ENCODE measurements at places on chromosomes 2 and 18. TPM values are rescaled to one million over a fixed set of nuclear protein-coding genes. Genes with fewer than 3 reads are reported as not detected.

DNA sequence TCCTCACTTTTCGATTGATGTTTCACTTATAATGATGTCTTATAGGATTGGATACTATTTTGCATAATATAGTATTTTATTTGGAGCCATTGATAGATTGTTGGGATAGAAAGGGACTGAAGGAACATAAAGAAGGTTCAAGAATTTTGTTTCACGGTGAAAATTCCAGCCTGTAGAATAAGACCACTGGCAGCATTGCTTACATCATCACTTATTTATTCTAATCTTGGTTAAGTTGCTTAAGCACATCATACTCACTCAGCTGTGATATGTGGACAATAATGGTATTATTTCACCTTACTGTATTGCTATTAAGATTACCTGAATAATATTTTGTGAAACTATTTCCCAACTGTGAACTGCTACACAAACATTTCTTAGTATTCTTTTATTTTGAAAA lies 118.3 kb downstream of the FIGN start:
- no peak for DNase-seq

NAT8 gene
- not detected for total RNA-seq

DNA sequence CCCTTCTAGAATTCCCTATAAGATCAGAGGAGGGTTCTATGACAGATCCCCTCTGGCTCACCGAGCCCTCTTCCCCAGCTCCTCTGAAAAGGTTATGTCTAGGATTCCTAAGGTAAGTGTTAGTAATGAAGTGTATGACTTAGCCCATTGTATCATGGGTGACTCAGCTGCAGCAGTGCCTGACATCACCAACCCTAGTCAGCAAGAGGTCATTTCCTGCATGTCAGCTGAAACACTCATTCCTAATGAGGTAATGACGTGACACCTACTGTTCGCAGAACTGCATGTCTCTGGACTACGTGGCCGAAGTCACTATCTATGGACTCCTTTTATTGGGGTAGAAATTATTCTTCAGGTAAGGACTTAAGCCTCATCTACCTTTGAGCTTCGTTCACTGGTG lies 196.1 kb upstream of the MYT1L start:
- DNase-seq = no peak

GRCh38 chr2:74223941-74224770 lies 25.7 kb downstream of the MTHFD2 start:
- no peak for DNase-seq

DNA sequence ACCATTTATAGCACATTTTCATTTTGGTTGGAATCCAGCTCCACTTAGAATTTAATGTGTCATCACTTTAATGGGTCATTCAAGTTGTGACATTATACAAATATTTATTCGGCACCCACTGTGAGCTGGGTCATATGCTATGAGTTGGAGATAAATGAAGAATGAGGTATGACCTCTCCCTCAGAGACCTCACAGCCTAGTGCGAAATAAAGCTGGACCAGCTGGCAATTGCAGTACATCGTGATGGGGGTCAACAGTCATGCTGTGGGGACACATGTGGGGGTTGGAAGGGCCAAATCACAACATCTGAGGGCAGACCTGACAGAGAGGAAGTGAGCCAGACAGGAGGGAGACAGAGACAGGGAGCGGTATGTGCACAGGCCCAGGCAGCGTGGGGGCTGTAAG lies 175.4 kb downstream of the MAIP1 start:
- DNase-seq = no peak

NT5C1B gene
- 0.09 TPM for total RNA-seq

GRCh38 chr2:156057647-156058046 lies 274.9 kb downstream of the NR4A2 start:
- no peak for DNase-seq

DNA sequence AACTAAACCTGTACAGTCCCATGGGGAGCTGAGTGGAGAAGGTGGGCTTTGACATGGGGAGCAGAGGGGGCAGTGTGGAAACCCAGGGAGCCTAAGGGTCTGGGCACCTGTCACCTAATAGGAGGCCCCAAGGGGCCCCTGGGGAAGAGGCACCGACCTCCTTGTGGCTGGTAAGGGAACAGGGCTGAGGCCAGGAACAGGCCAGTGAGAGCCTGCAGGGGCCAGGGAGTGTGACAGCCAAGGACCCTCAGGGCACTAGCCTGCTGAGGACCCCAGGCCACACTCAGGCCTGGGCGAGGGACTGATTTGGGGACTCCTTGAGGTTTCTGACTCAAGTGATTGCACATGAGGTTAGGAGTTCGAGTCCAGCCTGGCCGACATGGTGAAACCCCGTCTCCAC lies 24.5 kb upstream of the ALPP start:
- no peak for DNase-seq

- DNase-seq = no peak
Observed at GRCh38 chr2:205835251-205835791, 153.0 kb downstream of the NRP2 start.

SLC11A1 gene
- 1.5 TPM for total RNA-seq

NPAS2 gene
- total RNA-seq = 1.3 TPM

CD207 gene
- total RNA-seq = not detected

NCKAP5 gene
- total RNA-seq = 25.3 TPM

DNA sequence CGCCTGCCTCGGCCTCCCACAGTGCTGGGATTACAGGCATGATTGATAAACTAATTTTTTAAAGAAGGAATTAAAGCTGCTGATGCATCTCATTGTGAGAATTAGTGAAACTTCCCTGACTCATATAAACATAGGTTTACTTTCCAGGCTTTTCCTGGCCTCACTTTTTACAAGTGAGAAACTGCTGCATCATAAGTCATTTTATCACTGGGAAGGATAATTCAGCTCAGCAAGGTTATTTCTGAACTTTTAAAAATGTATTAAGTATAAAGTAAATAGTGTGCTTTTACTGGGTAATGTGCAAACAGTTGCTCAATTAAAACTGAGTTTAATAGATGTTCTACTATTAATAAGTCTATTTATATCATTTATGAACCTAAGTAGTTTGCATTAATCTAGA lies 1130.3 kb upstream of the CDH2 start:
- DNase-seq = no peak

NR4A2 gene
- 0.45 TPM for total RNA-seq

DNA sequence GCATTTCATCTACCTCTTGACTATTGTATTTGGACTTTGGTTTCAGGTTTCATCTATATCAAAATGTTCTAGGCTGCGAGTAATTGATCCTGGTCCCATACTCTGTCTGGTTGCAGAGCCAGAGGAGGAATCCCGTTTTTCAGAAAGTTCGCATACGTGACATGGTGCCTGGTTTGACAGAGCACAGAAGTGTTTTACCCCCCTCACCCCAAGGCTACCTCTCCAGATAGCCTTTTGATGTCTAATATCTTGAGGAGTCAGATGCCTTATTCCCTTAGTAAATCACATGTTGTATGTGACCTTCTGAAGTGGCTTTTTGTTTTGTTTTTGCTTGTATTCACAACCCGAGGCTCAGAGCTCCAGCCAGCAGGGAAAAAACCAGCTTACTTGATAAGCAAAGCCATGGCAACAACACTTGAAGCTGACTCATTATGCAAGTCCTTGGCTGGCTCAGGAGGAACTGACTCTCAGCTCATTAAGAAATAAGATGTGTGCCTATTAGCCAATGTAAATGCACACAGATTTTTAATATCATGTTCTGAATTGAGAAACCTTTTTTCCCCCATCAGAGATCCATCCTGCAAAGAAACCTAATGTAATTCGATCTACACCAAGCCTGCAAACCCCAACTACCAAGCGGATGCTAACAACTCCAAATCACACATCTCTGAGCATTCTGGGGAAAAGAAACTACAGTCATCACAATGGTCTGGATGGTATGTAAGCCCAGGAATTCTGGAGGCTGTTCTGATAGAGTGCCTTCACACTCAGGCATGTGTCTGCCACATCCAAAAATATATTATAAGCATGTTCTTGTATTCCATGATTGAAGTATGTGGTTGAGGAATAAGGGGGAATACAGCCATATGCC lies 41.4 kb downstream of the OXER1 start:
- no peak for DNase-seq

GRCh38 chr2:44929159-44929734 lies 12.3 kb upstream of the SIX3 start:
- no peak for DNase-seq

- no peak for DNase-seq
Observed at GRCh38 chr18:52582516-52582915, 242.5 kb downstream of the DCC start.

All from cerebellum (tissue), 4 donors.